RWPE1 (cell line): ENCODE measurements at places on chromosomes 3 and 15.

DNA sequence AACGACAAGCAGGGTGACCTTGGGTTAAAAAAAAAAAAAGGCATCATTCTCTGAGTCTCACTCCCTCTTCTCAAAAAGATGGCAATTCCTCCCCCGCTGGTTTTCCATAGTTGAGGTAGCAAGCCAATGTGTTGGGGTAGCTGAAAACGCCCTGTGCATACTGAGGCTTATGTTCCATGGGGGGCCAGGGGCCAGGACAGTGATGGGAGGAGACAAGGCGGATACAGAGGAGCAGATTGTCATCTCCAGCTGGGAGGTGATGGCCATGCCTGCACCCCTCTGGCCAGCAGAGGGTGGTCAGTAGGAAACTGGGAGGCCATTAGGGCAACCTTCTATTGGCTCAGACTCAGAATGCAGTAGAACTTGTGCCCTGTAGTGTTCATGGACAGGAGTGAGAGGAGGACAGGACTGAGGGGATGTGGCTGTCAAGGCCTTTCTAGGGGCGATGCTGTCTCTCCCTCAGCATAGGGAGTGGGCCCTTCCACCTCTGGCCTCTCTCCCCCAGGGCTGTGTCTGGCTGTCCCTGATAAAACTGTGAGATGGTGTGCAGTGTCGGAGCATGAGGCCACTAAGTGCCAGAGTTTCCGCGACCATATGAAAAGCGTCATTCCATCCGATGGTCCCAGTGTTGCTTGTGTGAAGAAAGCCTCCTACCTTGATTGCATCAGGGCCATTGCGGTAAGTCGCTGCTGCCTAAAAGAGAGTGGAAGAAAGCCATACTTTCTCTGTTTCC, 1.9 kb downstream of the TF start:
- DNase-seq, result no peak

- DNase-seq, result no peak
These were observed 104.4 kb upstream of the C2CD4B start for GRCh38 chr15:62269504-62269903.

DNA sequence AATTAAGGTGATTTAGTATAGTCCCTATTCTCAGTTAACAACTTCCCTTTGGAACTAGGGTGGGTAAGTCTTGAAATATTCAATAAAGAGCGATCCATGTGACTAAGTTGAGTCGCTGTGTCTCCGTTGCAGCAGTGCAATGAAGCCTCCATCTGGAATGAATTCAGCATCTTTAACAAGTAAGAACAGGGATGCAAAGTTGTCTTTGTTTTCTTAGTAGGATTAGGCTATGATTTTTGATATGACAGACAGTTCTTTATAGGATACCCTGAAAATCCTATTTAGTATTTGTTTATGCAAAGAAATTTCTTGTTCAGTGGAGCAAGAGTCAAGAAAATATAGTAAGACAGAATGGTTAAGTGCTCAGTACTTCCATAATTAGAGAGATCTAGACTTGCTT, 52.7 kb downstream of the RBMS3 start:
- DNase-seq, result no peak

DNA sequence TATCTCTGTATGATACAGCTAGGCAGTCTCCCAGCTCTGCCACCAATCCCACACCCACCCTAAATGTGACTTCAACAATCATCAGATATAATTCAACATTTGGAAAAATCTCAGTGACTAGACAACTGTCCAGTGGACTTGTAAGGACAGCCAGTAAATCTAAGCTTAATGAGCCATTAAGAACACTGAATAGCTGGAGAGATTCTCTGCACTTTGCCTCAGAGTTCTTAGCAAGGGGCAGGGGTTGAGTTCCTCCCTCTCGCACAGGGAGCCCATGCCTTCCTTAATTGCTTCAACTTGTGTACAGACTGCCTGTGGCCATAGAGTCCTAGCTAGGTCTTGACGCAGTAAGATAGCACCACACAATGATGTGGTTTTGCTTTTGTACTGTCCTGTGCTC, 15.6 kb downstream of the MEX3B start:
- DNase-seq, result no peak

- DNase-seq, result no peak
These were observed 105.8 kb downstream of the CYP19A1 start for GRCh38 chr15:51232581-51232980.

- no peak for DNase-seq
These were observed 109.6 kb downstream of the FHIT start for GRCh38 chr3:61141697-61142096.

- DNase-seq, result no peak
These were observed 29.7 kb downstream of the TCF12 start for GRCh38 chr15:56948000-56948763.

DNA sequence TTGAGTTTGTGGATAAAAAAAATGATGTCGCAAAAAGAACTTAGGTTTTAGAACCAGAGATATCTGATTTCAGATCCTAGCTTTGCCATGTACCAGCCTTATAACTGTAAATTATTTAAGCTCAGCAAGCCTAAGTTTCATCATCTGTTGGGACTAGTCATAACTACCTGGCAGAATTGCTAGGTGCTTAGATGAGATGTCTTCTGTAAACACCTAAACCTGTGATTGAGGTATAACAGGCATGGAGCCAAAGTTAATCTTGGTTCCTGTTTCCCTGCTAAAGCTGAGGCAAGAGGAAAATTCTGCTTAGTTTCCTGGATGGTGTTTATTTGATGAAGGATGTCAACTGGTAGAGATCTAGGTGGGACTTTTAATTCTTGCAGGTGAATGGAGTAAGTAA, 331.3 kb upstream of the RBMS3 start:
- no peak for DNase-seq

DNA sequence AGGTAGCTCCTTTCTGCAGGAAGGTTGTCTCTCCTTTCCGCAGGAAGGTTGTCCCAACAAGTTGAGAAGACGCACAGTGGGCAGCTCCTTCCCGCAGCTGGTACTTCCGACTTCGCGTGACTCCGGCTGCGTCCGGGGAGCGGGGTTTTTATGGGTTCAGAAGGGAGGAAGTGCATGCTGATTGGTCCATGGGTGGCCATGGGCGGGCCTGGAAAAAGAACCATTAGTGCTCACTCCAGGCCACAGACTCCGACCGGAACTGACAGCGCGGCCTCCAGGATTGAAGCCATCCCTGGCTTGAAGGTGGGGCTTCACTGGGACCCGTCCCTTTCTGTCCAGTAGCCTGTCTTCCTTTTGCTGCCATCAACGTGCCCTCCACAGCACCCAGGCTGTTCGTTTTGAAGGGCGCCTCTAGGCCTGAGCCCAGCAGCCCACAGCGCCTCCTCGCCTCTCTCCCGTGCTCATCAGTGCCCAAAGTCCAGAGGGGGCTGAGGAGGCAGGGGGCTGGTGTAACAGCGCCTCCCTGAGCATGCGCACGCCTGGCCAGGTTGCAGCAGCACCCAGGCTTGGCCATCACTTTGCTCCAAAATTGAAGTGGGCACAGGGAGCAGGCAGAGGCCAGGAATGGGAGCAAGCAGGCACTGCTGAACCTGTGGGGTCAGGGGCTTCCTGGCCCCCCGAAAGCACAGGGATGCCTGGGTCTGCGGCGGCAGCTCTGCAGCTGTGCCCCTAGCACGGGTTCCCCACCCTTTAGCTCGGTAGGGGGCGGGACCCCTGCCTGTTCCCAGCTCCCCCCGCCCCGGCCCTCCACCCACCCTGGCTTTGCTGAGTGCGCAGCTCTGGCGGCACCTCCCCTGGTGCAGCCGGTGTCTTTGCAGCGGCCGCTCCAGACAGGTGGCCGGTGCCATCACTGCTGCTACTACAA, 330.6 kb upstream of the MCTP2 start:
- no peak for DNase-seq

DNA sequence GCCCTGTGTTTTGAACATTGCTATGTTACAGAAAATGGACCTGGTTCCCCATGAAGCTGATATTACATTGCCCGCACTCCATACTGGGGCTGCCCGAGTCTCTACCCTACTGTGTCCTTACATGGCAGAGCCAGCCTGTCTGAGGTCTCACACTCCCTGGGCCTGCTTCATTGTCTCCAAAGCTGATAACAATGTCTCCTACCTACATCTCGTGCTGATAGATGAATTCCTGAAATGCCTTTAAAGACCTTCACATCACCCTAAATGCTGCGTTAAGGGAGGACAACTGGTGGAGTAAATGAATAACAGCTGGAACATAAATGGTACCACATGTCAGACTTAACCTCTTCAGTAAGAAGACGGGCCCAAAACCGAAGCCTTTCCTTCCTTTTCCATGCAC, 62.9 kb upstream of the PTX3 start:
- DNase-seq, result no peak

- no peak for DNase-seq
These were observed 95.7 kb downstream of the TNIK start for GRCh38 chr3:171364500-171364899.

DNA sequence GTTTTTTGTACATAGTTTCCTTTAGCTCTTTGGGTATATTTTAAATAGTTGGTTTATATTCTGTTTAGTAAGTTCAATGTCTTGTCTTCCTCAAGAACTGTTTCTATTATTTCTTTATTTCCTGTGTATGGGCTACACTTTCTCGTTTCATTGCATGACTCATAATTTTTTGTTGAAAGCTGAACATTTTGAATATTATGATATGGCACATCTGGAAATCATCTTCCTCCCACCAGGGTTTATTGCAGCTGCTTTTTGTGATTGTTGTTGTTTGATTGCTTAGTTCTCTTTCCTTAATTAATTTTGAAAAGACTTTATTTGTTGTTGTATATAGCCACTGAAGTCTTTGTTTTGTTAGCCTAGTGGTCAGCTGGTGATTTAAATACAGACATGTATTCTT, 43.8 kb downstream of the LSM3 start:
- no peak for DNase-seq

DNA sequence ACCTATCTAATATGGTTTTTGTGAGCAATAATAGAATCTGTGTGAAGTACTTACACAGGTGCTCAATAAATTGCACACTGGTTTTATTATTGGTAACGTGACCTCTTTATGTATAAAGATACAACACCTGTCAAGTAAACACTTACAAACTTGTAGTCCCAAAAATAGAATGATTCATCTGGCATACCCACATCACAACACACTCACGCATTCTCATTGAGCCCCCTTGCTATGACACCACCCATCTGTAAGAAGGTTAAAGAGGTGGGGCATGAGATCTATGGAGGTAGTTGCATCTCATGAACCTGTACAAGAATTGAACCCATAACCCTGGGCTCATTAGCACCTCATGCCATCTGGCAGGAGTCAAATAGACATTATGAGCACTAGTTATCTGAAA, 134.9 kb upstream of the THBS1 start:
- DNase-seq, result no peak

- no peak for DNase-seq
These were observed 44.6 kb downstream of the TPRA1 start for GRCh38 chr3:127545711-127546457.

GRCh38 chr3:186286114-186286513, 75.9 kb downstream of the DGKG start:
- no peak for DNase-seq

DNA sequence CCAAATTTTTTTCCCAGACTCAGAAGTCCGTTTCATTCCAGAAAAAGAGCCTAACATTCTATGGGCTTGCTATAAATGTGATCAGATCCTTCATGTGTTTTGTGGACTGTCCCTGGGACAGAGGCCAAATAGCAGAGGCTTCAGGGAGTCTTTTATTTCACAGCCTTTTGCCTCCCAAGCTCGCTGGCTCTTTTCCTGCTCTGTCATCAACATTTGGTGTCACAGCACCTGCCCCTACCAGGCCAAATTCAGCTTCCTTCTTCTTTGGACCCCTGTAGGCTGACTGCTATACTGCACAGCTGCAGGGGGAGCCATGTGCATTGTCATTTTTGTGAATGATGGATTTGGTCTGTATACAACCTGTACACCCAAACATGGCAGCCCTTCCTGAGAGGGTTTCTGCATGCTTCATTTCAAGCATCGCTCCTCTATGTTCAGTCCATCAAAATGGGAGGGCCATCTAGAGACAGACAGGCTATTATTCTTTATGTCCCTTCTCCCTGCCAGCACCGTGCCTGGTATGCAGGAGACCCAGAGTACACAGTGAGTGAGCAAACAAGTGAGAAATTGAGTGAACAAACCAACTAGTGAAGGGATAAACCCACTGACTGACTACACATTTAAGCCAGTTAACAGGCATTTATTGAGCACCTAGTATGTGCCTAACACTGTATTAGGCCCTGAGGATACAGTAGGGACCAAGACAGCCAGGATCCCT, 17.9 kb upstream of the RPP14 start:
- no peak for DNase-seq

DNA sequence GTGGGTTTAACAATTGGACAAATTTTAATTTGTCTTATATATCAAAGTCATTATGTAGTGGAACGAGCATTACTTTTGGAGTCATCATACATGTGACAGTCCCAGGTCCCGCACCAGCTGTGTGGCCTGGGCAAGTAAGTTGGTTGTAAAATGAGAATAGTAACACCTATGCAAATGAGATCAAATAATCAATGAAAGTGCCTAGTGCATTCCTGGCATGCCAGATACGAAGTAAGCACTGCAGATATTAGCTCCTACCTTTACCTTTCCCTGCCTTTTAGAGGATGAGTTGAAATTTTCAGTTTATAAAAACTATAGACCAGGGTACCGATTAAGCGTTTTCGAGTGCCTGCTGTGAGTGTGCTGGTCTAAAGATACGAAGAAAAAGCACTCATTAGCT, 134.1 kb downstream of the LRIG1 start:
- no peak for DNase-seq

- DNase-seq, result no peak
These were observed 18.5 kb upstream of the RIOX2 start for GRCh38 chr3:97990624-97991292.

DNA sequence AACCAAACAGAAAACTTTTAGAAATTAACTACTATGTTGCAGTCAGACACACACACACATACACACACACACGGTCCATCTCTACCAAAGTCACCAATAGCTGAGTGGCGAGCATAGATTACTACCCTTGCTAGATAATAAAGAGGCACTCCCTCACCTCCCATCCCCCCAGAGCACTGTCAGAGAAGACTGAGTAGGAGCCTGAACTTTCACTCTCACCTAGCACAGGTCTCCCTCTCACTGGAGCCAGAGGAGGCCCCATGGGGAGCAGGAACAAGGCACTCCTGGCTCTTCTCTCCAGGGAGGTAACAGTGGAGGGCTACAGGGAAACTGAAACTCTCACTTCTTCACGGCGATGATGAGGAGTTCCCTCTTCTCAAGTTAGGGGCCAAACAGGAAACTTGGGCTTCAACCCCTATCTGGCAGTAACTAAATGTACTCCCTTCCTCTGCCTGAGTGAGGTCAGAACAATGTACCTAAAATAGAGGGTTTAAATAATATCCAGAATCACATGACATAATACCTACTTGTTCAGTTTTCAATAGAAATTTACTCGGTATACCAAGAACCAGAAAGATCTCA, 975.3 kb upstream of the GBE1 start:
- DNase-seq, result no peak

GRCh38 chr3:149581248-149581647, 76.6 kb downstream of the WWTR1 start:
- no peak for DNase-seq

DNA sequence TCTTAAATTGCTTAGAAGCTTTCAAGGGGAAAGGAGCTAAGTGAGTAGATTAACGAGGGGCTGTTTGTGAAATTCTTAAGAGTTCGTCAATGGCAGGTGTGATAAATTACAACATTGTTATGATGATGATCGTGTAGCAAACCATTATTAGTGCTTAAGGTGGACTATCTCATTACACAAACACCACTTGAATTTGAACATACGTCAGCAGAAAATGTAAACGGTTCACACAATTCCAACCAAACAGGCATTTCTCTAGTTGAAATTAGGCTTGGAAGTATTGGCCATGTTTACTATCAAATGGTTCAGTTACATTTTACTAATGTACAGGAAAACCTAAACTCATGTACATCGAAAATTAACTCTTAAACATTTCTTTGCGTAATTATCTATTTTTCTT, 102.8 kb downstream of the PYDC2 start:
- DNase-seq, result no peak

- no peak for DNase-seq
These were observed 40.2 kb downstream of the LRRK1 start for GRCh38 chr15:100959066-100960050.
